ENCODE measurements at places on chromosomes 11 and 22.

DNA sequence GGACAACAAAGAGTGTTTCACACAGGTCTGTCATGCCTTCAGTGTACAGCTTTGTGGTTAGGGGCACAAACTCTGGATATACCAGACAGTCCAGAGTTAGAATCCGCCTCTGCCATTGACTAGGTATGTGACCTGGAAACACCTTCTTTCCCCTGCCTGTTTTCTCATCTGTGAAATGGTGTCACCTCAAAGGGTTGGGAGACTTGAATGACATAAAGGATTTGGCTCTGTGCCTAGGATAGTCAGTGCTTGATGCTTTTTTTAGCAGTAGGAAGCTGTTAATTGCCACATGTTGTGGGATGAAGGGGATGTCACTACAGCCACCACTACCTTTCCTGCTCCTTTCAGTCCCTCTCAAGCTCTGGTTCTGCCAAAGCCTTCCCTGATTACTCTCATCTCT, 17.4 kb upstream of the LRRC55 start:
- DNase-seq = no peak

DNA sequence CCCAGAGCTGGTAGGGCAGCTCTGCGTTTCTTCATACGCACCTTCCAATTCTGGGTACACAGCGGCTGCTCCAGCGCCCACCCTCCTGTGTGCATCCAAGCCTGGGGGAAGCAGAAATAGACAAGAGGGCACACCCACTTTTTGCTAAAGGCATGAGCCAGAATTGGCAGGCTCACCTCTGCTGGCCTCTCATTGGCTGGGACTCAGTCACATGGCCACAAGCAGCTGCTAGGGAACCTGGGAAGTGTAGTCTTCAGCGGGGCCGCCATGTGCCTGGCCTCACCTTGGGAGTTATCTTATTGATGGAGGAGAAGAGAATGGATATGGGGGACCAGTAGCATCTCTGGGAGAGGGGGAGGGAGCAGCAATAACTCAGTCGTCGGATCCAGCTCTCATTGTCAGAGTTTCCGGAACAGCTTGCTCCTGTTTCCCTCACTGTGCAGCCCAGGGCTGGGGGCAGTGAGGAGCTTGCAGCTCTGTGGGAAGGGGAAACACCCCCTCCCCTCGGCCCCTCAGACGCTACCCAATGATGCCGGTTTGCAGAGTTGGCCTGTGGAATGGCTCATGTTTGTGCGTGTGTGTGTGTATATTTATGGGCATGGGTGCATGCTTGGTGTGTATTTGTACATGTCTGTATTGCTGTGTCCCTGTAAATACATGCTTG, 11.8 kb upstream of the MIEF1 start:
- DNase-seq = peak; percentile 26

- no peak for DNase-seq
Measured at GRCh38 chr11:45028911-45029682, 78.4 kb upstream of the TP53I11 start.

- no peak for DNase-seq
Measured at GRCh38 chr22:35894937-35895708, 133.5 kb downstream of the RBFOX2 start.

GRCh38 chr11:106765469-106766258, 252.6 kb downstream of the GUCY1A2 start:
- no peak for DNase-seq

GRCh38 chr22:40463017-40463631, 92.7 kb downstream of the SGSM3 start:
- no peak for DNase-seq

- no peak for DNase-seq
Measured at GRCh38 chr11:84870486-84870885, 756.7 kb downstream of the DLG2 start.

- DNase-seq = no peak
Measured at GRCh38 chr11:114472661-114473060, 33.4 kb downstream of the REXO2 start.

- no peak for DNase-seq
Measured at GRCh38 chr11:27552341-27552740, 45.8 kb upstream of the LIN7C start.

- DNase-seq = no peak
Measured at GRCh38 chr11:83691451-83691950, 405.3 kb upstream of the CCDC90B start.

DNA sequence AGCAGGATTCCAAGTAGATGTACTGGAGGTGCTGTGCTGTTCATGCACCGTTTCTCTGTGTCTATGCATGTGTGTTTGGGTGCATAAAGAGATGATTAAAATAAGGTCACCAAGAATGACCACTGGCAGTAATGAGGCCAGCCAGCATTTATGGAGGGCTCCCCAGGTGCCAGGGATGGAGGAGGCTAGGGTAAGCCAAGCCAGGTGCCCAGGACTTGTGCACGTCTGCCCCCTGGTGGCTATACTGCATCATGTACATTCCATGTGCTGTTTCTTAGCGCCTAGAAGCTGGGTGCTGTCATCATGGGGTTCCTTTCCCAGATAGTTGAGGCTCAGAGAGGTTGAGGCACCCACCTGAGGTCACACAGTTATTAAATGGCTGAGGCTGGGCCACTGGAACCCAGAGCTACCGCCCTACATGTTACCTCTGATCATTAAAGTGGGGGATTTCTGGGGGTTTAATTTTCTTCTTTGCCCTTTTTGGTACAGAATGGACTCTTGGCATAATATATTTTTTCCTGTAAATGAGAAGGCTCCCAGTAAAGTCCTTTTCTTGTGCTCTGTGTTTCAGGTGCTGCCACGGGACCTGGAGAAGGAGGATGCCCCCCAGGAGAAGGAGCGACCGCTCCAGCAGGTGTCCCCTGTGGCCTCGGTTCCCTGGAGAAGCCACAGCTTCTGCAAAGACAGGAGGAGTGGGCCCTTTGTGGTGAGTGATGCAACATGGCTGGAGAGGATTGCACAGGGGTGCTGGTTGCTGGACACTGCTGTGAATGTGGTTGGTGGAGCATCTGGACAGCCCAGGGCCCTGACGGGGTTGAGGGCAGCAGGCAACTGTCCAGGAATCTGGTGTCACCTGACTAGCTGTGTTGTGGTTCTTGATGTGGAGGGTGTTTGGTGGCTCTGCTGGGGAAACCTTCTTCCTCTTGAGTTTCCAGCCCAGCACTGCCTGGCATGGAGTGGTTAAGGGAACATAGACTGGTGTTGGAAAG, 96.4 kb downstream of the KIAA1671 start:
- DNase-seq = peak; percentile 59

Measured in activated CD4-positive, CD25-positive, alpha-beta regulatory T cell (primary cell).